Retina (tissue), 1 donor: ENCODE measurements at places on chromosomes 1 and 21.

- DNase-seq, result no peak
These were observed 268.5 kb downstream of the KCNJ6 start for GRCh38 chr21:37647781-37648180.

- DNase-seq, result no peak
These were observed 167.4 kb downstream of the DUSP10 start for GRCh38 chr1:221574529-221574928.

DNA sequence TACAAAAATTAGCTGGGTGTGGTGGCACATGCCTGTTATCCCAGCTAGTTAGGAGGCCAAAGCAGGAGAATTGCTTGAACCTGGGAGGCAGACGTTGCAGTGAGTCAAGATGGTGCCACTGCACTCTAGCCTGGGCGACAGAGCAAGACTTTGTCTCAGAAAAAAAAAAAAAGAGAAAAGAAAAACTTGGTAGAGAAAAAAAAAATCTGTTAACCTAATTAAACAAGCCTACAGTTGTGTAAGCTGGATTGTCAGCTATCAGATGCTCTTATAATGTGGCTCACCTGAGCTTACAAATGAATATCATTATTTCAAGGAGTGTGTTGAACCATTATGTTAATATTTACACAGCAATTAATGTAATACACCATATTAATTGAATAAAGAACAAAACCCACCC is 26.4 kb upstream of the EYA3 start:
- no peak for DNase-seq

DNA sequence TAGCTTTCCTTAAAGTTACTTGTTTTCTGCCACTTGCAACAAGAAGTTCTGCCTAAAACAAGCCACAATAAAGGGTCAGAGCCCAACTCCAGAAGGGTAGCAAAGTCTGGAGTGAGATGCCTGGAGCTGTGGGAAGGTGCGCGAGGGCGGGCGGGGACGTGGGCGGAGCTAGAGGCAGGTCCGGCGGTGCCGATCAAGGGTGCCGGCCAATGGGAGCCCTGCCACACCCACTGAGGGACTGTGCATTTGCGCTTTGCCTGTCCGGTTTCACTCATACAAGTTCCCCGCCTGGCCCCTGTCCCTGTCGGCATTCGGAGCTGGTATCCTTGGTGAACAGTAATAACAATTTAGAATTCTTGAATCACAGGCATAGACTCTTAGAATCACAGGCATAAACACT is 732.4 kb downstream of the MATN1 start:
- no peak for DNase-seq

GRCh38 chr1:63946866-63947491 is 173.2 kb downstream of the ROR1 start:
- no peak for DNase-seq

- DNase-seq, result no peak
These were observed 748.9 kb downstream of the PLA2G4A start for GRCh38 chr1:187577610-187578009.

DNA sequence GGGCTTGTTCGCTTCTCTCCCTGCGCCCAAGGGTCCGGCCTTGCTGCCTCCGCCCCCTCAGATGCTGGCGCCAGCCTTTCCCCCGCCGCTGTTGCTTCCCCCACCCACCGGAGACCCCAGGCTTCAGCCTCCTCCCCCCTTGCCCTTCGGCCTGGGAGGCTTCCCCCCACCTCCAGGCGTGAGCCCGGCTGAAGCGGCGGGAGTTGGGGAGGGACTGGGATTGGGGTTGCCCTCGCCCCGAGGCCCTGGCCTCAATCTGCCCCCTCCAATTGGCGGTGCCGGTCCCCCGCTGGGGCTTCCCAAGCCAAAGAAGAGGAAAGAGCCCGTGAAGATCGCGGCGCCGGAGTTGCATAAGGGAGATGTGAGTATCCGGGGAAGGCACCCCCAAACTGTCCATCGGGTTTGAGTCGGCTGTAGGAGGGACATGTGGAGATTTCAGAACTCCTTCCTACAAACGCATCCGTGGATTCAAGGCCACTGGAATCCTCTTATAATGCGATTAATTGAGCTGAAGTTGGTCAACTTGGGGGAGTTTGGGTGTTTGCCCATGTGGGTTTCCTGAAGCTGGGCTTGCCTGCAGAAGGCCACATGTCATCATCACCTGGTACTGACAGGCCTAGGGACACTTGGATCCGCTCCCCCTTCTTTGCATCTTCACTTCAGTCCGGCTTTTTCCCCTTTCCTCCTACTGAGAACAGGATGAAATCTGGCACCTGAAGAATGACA is 707 bp downstream of the PRCC start:
- no peak for DNase-seq

- no peak for DNase-seq
These were observed 89.3 kb downstream of the PLD5 start for GRCh38 chr1:242435200-242435599.

DNA sequence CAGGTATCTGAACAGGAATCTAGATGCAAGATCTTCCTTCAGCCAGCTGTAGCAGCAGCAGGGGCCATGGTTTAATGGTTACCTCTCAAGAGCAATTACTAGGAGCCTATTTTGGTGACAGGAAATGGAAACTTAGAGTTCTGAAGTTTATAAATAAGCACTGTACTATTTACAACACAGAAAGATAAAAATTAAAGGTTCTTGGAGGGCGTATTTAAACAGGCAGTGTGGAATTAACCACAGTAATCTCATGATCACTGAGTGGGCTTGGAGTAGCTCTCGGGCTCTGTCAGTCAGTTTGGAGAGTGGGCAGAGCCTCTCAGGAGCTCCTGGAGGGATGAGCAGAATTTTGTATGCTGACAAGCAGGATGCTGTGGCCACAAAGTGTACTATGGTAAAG is 10.2 kb upstream of the FCRL5 start:
- DNase-seq, result no peak

DNA sequence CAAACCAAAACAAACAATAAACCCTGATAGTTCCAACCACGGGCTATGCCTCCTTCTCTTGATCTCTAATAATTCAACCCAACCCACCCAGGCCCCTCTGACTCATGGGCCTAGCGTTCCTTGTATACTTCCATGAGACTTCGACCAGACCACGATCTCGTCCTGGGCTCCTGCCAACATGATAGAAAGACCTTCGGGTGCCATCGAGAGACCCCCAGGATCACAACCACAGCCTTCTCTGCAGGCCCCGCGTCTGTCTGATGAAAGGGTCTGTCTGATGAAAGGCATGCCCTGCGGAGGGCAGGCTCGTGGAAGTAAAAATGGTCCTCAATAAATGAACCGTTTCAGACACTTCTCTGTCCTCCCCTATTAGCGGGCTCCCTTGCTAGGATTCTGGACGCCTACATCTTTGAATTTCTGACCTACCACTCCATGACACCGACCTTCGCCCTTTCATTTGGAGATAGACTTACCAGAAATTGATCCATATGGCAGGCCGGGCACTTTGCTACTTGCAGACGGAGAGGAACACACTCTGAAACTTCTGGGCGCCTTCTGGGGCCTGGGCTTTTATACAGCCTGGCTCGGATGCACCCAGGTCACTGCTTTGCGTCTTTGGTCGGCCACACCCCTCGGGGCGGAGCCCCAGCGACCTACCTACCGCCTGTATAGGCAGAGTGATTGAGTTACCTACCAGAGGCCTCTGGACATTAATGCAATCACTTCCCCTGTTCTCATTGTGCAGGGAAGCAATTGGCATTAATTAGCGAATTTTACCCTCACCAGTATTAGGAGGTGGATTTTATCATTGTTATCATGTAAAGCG is 5.3 kb upstream of the KLF18 start:
- DNase-seq, result no peak

DNA sequence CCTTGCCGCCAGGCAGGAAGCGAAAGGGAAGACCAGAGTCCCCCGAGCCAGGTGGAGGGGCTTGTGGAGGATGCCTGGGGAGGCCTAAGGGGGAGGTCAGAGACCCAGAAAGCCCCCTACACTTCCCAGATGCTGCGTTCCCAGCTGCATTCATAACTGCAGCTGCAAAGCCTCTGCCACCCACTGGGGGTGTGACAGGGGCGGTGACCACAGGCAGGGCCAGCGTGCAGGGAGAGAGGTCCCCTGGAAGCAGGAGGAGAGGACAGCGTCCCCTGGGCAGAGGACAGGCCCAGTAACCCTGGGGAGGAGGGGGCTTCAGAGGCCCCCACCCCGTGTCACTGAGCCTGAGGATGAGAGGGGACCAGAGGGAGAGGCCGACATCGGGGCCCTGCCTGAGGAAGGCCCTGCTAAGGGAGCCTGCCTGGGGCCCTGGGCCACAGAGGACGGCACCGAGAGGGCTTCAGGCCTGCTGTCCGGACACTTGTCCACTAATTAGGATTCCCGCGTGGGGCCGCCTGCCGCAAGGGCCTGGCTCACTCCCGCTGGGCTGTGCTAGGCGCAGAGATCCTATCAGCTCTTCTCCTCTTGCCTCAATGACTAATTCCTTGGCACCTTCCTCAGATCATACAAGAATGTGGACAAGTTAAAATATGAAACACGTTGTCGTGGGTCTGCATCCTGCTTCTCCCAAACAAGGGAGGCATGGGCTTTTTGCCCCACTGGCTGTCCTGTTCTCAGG is 49.1 kb upstream of the CCDC27 start:
- peak; percentile 74 for DNase-seq

DNA sequence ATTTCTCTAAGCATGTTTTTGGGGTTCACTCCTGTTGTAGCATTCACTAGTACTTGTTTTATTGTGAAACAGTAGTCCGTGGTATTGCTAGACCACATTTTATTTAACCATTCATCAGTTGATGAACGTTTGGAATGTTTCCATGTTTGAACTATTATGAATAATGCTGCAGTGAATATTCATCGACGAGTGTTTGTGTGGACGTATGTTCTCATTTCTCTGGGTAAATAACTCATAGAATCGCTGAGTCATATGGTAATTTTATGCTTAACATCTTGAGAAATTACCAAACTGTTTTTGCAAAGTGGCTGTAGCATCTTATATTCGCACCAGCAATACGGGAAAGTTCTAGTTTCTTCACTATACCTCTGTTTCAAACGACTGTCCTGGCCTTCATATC is 28.0 kb upstream of the KAZN start:
- no peak for DNase-seq

- no peak for DNase-seq
These were observed 7.0 kb downstream of the FBLIM1 start for GRCh38 chr1:15765495-15766194.

GRCh38 chr21:44702973-44703730 is 6.2 kb downstream of the KRTAP10-12 start:
- no peak for DNase-seq

DNA sequence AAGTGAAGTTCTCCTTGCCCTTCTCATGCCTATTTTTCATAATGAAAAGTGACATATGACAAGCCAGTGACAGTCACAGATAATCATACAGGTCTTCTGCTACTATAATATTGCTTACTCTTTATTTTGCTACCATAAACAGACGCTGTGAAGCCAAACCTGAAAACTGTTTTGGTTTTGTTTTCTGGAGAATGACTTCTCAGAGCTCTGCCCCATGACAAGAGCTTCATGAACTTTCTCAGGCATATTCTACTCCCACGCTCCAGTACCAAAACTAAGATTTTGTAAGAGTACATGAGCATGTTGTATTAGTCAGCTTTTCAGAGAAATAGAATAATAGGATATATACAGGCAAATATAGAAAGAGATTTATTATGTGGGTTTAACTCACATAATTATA is 64.3 kb upstream of the VTCN1 start:
- no peak for DNase-seq

- DNase-seq, result peak; percentile 68
These were observed 21.8 kb downstream of the MIS18A start for GRCh38 chr21:32256873-32257620.

DNA sequence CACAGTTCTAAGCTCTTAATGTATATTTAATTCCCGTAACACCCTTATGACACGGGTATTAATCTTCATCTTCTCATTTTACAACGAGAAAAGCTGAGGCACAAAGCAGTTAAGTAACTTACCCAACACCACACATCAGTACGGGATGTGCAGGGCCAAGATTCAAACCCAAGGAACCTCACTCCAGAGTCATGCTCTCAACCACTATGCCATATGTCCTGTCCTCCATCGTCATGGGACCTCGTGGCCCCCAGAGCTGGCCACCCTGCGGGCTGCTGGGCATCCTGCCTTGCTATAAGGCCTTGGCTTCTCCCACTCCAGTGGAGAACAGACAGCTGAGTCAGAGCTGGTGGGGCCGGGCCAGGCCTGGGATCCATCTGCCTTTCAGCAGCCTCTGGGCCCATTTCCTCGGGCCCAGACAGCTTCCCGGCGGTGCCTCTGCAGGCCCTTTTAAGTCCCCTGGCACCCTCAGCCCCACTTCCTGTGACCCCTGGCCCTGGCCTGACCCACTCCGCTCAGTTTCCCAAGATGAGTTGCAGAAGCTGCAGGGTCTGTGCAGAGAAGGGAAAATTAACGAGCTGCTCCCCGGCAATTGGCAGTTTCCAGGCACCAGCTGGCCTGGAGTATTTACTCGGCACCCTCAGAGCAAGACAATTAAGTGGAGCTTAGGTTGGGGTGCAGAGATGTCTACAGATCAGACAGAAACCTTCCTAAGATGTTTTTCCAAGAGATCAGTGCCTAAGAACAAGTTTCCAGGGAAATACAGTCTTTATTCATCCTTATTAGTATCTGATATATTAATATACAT is 98.2 kb downstream of the EPHB2 start:
- no peak for DNase-seq

DNA sequence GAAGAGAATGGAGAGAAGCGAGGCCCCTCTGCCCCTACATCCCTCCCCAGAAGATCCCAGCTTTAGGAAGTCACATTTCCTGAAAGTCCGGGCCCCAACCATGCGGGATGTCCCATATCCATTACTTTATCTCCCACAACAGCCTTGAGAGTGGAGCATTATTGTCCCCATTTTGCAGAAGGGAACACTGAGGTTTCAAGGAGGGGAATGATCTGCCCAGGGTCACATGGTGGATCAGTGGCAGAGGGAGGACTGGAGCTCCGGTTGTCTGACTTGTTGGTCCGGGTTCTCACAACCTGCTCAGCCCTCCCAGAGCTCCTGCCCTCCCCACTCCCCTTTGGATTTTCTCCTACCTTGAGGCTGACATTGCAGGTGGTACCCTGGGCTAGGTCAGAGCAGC is 2.2 kb upstream of the CRYBG2 start:
- DNase-seq, result no peak

DNA sequence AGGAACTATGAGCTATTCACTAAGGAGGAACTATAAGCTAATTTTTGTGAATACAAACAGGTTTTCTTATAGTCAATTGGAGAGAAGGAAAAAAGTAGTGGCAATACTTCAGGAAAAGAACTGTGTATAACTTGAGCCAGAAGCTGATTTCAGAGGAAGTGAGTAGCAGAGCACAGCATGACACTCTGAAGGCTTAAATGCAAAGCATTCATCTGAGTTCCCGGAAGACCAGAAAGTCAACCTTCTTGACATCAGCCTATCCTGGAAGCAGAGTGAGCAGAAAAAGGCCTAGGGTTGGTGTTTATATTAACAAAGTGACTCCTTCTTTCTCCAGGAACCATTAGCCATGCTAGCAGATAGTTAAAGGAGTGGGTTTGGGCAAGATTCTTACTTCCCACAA is 545.2 kb downstream of the MRPL39 start:
- no peak for DNase-seq
